ENCODE measurements at places on chromosomes 5 and 9.

DNA sequence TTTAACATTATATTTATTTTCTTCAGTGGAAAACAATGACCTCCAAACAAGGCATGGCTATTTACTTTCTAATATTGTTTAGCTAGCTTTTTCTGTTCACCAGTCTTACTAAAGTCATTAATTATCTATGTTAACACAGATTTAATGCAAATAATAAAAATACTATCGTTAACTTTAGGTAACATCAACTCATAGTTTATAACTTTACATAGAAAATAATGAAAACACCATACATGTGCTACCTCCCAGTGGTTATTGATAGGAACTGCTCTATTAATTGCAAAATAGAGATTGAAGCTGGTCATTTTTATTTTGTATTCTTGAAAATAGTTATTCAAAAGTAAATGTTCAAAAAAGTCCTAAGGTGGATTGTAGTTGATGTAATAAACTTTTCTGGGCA is 78.3 kb upstream of the HCN1 start:
- DNase-seq = no peak

DNA sequence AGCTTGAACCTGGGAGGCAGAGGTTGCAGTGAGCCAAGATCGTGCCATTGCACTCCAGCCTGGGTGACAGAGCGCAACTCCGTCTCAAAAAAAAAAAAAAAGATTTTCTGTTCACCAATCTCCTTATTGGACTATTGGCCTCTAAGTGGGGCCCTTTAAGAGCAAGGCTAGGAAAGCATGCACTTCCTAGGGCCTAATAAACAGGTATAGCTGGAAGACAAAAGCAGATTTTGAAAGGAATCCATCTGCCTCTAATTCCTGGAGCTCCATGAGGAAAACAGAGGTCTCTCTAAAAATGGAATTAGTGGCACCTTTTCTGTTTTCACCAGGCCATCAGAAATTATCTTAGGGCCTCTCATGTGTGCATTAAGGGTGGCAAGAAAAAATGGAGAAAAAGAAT is 70.0 kb downstream of the RGMB start:
- no peak for DNase-seq

DNA sequence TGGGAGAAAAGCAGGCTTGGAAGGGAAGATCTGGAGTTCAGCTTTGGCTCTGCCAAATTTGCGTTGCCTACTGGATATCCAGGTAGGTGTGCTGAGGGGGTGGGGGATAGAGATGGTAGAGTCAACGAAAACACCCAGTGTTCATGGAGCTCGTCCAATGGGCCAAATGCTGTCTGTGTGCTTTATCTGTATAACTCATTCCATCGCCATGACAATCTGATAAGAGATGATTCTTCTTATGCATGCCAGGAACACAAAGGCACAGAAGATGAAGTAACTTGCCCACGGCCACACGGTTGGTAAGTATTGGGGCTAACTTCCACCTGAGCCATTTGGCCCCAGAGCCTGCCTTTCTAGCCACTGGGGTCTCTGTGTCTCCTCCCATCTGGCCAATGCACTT is 53.2 kb downstream of the BOD1 start:
- DNase-seq = no peak

DNA sequence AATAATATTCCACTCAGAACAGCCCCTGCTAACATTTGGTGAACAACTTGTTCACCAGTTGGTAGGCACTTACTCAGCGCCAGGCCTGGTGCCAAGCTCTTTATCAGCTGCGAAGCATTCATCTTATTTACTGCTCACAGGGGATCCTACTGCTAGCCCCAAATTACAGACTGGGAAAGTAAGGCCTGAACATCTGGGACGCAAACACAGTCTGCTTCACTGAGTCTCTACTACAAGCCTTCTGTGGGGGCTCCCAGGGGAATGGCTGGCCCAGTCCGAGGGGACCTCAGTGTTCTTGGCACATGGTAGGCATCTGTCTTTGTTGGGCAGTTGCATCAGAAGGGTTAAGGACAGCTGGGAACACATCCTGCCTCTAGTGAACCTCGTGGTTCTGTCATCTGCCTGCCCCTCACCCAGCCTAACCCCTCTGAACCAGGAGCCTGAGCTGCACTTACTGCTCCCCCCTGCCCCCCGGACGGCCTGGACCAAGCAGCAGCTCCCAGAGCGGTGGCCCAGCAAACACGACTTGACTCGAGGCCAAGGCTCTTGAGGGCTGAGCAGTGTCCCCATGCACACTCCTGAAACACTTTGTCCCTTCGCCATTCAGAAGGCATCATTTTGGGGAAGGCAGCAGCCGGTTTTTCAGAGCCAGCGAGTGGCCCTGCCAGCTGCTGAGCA is at the start of gene PHYHD1:
TSS of gene PHYHD1 (plus strand) at position 602 of the 678 bp plus-strand sequence. CDS start 1,342 bp downstream, outside the sequence.
- no peak for DNase-seq

DNA sequence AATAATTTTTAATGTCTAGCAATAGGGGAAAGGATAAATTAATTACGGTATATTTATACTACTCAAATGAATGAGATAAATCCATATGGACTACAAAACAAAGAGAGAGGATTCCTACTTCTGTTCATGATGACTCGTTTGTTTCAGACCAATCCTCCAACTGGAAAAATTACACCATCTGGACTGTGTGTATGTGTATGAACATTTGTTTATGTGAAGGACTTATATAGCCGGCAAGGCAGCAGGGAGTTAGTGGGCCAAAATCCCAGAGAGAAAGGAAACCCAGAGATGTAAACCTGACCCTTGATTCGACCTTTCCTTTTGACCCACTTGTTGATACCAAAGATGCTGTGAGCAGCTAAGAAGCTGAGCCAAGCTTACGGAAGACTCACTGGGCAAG is 20.1 kb downstream of the PDE6A start:
- no peak for DNase-seq

- DNase-seq = peak; percentile 69
These were observed 95.8 kb upstream of the ANKRD55 start for GRCh38 chr5:56328753-56329560.

GRCh38 chr5:23072179-23072578 is 219.0 kb upstream of the CDH12 start:
- DNase-seq = no peak

DNA sequence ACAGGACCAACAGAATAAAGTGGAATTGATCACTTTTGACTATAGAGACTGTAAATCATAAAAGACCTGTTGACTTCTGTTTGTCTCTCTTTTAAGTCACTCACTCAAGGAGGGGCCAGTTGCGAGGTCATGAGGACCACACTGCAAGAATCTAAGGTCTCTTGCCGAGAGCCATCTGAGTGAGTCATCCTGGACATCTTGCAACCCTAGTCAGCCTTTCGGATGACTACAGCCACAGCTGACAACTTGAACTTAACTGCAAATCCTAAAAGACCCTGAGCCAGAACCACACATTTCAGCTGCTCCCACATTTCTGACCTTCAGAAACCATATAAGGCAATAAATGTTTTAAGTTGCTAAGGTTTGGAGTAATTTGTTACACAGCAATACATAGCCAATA is 129.7 kb upstream of the RAD23B start:
- no peak for DNase-seq

DNA sequence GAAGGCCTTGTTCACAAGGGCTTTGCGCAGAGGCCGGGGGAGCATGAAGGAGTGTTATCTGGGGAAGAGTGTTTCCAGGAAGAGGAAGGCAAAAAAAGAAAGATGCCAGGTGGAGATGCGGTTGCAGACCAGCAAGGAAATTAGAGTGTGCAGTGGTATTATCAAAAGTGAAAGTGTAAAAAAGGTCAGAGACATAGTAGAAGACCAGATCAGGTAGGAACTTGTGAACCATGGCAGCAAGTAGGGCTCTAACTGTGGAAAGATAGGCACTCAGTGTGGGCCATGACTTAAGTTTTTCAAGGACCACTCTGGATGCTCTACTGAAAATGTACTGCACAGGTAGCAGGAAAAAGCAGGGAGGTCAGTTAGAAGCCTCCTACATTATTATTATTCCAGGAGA is 90.1 kb upstream of the SPOCK1 start:
- DNase-seq = no peak

GRCh38 chr5:157214861-157215513 is 34.3 kb downstream of the ITK start:
- DNase-seq = no peak

- DNase-seq = no peak
These were observed 67.2 kb upstream of the IER5L start for GRCh38 chr9:129245276-129245675.

DNA sequence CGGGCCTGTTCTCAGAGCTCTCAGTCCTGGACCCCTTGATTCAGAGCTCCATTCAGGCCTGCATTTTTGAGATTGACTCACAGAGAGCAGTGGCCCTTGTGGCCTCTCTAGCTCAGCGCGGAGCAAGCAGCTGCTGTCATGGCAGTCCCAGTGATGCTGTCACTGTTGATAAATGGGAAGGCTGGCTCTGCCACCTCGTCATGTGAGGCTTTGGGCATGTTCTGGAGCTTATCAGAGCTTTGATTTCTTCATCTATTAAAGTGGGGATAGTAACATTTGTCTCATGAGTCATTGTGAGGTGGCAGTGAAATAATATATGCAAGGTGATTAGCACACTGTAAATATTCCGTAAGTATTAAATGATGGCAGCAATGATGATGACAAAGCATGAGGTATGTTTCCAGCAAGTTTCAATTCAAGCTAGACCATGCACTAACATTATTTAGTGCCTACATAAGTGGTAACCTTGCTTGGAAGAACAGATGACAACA is 126.4 kb upstream of the CXCL14 start:
- no peak for DNase-seq

DNA sequence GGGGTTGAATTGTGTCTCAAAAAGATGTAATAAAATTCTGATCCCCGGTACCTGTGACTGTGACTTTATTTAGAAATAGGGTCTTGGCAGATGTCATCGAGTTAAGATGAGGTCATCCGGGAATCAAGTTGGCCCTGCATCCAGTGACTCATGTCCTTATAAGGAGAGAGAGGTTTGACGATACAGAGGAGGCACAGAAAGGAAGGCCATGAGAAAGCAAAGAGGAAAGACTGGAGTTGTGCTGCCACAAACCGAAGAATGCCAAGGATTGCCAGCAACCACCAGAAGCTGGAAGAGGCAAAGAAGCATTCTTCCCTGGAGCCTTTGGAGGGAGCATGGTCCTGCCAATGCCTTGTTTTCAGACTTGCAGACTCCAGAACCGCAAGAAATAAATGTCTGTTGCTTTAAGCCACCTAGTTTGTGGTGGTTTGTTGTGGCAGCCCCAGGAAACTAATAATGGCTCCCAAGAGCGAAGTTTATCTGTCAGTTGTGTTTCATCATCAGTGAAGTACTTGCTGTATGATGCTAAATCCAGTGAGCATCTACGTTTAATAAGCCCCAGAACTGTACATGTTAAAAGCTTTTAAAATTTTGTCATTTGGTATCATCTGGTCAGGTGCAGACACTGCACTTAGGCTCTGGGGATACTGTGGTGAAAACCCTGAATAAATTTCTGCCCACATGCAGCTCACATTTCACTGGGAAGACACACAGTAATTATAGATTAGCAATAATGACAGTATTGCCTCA is 114.8 kb downstream of the TLE4 start:
- DNase-seq = no peak

- DNase-seq = no peak
These were observed 305.0 kb downstream of the RAB3C start for GRCh38 chr5:58887721-58888409.

DNA sequence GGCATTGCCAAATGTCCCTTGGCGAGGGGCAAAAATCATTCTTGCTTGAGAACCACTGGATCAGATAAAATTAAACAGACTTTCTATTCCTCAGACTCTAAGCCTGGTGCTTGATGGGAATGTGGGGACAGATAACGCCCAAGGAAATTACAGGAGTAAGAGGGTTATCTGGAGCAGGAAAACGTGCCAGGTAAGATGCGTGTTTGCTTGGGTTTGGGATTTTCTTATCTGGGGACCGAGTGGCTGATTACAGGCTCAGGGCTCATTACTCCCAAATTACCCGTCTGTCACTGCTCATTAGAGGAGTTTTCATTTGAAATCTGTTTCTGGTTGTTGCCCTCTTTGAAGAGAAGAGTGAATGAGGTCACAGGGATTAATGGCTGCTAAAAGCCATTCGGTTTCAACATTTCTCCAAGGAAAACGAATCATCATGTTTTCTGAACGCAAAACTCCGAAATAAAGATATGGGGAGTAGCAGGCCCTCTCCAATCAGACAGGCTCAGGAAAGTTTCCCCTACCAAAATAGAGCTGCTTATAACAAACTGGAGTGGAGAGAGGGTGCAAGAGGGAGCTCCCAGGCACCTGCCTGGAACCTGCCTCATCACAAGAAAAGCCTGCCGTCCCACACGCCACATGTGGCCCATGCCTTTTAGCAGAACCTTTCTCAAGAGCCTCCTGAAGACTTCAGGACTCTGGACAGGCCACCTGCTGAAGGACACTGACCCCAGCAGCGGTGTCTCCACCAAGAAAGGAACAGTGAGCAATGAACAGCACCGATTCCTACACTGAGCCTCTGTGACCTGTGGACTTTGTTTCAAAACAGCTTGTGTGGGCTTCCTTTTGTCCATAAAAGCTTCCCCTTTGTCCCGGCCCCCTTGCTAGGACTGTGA is 136.4 kb downstream of the ICE1 start:
- DNase-seq = no peak

GRCh38 chr5:135371622-135372232 is 27.3 kb downstream of the MACROH2A1 start:
- DNase-seq = no peak
